ENCODE measurements at places on chromosomes 11 and 22.

- DNase-seq = no peak
Observed at GRCh38 chr11:9259981-9260837, 4.9 kb downstream of the DENND5A start.

DNA sequence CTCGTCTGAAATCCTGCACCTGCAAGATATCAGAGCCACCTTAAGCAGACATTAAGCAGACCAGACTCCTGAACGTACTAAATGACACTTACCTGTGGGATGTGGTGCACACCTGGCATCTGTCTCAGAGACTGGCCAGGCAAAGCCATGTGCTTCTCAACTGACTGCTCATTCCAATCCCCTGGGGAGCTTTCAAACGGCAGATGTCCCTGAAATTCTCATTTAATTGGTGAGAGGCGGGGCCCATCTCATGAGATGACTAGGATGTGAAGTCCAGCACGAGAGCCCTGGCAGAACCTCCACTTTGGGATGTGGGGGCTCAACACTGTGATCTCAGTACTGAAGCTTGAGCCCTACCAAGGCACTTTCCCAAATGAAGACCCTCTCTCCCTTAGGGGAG is 84.9 kb upstream of the HMGXB4 start:
- no peak for DNase-seq

- no peak for DNase-seq
Observed at GRCh38 chr11:2137202-2138067, 1.8 kb downstream of the IGF2 start.

DNA sequence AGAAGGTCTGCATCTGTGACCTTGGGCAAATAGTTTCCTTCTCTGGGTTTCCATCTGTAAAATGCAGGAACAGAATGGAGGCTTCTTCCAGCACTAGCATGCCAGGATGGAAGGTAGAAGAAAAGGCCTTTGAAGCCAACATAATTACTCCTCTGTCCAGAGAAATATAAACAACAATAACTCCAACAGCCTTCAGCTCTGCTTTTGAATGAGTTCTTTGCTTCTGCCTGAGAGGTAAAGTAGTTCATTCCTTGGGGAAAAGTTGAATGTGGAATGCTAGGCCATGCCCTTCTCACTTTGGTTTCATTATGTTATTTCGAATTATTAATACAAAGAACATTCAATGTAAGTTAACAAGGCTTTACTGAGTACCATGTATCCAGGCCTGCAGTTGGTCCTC is 61.2 kb upstream of the BLID start:
- DNase-seq = no peak

DNA sequence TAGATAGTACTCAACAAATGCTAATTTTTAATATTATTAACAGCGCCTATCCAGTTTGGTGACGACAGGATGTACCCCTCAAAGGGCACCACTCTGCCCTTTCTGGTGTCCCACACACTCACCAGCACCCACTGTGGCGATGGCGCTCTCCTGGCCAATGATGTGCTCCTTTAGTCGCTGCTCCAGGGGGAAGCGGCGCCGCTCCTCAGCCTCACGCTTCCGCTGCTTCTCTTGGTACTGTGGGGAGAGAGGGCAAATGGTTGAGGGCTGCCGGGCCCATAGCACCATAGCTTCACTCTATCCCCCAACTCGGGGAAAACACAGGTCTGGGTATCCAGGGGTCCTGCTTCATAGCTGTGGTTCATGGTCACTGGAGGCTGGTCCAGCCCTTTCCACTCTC is 73.0 kb upstream of the PHOX2A start:
- no peak for DNase-seq
